Kidney (tissue), 22 donors: ENCODE measurements at places on chromosomes 12 and 14.

DNA sequence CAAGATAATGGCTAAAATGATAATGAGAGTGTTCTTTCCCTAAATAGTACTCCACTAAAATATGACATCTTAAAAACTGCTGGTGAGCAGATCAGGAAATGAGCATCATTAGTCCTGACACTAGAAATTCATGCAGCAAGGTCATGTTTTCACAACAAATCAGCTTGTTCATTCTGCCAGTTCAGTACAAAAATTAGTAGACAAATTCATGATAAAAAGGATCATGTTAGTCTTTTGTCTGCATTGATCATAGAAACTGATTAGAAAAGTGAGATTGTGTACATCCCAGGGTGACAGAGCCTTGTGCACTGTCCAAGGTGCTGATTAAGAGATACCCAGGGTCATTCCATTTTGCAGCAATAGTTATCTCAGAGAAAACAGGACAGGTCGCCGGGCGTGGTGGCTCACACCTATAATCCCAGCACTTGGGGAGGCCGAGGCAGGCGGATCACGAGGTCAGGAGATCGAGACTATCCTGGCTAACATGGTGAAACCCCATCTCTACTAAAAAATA, 163.6 kb downstream of the RIMBP2 start:
- H3K27me3 ChIP-seq = no peaks in the 10 kb centered on the region
- H3K27ac ChIP-seq = no peak overlapping the region
- no peaks in the 10 kb centered on the region for H3K4me1 ChIP-seq
- DNase-seq = no peak
- H3K4me3 ChIP-seq = no peak overlapping the region
- no peaks in the 10 kb centered on the region for H3K36me3 ChIP-seq

DNA sequence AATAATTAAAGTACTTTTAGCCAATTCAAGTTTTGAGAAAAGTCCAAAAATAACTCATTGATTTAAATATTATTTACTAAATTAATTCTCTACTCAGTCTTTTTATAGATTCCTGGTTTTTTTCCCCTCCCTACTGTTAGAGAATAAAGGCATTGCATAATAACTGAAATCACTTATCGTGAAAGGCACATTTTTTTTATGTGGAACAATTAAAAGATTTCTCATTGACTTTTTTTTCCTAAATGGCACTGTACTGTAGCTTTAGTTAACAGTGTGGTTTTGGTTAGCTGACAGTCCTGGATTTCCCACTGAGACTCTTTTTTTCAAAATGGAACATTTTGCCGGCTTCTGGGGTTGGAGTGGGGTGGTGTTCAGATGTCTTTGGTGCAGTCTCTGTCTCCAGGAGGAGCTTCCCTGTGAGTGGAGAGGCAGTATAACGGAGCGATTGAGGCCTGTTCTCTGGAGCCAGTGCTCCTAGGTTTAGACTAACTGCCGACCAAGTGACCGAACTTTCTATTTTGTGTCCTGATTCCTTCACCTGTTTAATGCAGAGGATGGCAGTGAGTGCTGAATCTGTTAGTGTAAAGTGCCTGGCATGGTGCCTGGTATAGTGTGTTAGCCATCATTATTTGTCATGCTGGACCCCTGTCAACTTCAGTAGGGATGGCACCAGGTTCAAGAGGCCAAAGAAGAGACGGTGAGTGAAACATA, 117.7 kb downstream of the ADCK1 start:
- no peaks in the 10 kb centered on the region for H3K4me1 ChIP-seq
- no peaks in the 10 kb centered on the region for H3K36me3 ChIP-seq
- H3K27me3 ChIP-seq = no peaks in the 10 kb centered on the region
- DNase-seq = no peak
- H3K4me3 ChIP-seq = no peak overlapping the region

- no peak overlapping the region for H3K27ac ChIP-seq
- no peak for DNase-seq
- no peaks in the 10 kb centered on the region for H3K4me1 ChIP-seq
- H3K4me3 ChIP-seq = no peak overlapping the region
- H3K27me3 ChIP-seq = no peaks in the 10 kb centered on the region
- H3K36me3 ChIP-seq = no peaks in the 10 kb centered on the region
These were observed 193.8 kb downstream of the SYT1 start for GRCh38 chr12:79058342-79058741.

DNA sequence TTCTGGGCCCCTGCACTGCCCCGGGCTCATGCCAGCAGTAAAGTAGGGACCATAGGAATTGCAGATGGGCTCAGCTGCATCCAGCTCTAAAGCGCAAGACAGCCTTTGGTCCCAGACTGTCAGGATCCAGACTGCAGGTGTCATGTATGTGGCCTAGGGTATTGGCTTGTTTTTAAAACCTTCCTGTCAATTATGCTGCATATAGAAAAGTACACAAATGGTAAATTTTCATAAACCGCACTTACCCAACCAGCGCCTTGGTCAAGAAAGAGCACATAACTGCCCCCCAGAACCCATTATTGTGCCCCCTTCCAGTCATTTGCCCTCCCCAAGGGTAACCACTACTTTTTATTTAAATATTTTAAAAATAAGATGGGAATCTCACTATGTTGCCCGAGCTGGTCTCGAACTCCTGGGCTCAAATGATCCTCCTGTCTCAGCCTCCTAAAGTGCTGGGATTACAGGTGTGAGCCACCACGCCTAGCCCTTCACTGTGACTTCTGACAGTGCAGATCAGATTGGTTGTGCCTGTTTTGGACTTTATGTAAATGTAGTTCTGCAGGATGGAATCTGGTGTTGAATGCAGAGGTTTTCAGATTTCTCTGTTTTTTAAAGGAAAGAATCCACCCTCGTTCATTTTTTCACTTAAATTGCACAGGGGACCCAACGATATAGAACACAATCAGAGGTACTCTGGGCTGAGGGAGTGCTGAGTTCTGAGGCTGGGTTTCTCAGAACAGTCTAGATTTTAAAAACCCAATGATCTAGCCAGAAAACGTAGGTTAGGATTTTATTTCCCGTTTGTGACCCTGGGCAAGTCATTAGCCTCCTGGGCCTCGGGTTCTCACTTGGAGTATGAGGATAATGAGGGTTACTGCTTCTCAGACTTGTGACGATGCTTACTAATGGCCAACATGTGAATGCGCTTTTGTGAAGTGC, 6.7 kb downstream of the NR4A1 start:
- H3K4me3 ChIP-seq = no peak overlapping the region
- peaks cover 5% of the 10 kb centered on the region for H3K4me1 ChIP-seq
- no peaks in the 10 kb centered on the region for H3K27me3 ChIP-seq
- no peak overlapping the region for H3K27ac ChIP-seq
- peaks cover 49% of the 10 kb centered on the region for H3K36me3 ChIP-seq

- H3K27me3 ChIP-seq = no peaks in the 10 kb centered on the region
- H3K4me1 ChIP-seq = no peaks in the 10 kb centered on the region
- H3K4me3 ChIP-seq = peak overlapping the region; percentile 96
- H3K36me3 ChIP-seq = peaks cover 2% of the 10 kb centered on the region
These were observed 1.2 kb downstream of the PYROXD1 start for GRCh38 chr12:21438643-21439042.

DNA sequence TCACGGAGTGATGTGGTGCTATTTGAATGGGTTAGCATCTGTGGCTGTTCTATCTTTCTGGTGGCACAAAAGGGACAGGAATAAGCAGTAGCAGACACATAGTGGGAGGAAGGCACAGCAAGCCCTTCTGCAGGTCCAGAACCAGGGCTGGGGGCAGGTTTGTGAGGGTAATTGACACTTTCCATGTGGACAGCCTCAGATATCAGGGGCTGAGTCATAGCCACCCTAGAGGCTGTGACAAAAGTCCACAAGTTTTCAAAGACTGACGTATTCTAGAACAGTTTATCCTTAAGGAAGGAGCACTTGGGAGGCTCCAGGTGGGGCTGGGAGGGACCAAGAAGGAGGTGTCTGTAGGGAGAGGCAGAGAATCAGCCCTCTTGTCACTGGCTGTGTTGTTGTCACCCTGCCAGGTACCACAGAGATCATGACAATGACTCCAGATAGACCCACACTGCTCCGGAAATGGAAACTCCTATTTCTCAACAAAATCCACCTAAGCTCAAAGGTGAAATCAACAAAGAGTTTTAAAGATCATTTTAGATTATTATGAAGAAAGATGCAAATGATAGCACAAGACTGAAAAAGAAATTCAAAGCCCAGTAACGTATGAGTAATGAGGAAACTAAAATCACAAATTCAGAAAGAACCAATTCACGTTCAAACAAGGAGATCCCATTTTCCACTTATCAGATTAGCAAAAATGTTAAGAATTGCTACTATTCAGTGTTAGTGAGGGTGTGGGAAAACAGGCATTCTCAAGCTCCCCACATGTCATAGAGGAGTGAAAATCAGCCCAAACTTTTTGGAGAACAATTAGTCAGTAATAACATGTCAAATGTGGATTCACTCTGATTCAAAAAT, 48.3 kb downstream of the NFKBIA start:
- no peak overlapping the region for H3K27ac ChIP-seq
- H3K4me3 ChIP-seq = no peak overlapping the region
- peaks cover 6% of the 10 kb centered on the region for H3K4me1 ChIP-seq
- H3K27me3 ChIP-seq = no peaks in the 10 kb centered on the region
- no peaks in the 10 kb centered on the region for H3K36me3 ChIP-seq

DNA sequence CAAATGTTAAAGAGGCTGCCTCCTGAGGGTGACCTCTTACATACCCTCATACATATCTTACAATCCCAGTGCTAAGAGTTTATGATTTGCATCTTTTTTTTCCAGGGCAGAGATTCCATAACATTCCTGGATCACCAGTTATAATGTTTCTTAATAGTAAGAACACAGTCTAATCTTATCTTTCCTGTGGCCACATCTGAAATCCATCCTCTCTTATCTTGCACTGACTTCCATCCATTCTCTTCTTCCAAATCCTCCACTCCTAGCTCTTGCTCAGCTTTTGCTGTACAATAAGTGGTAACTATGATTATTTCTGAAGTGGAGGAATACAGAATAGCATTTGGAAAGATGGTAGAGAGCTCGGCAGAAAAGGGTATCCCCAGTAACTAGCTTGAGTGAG, 6.3 kb downstream of the CALCOCO1 start:
- H3K4me3 ChIP-seq = no peak overlapping the region
- no peak overlapping the region for H3K27ac ChIP-seq
- no peaks in the 10 kb centered on the region for H3K27me3 ChIP-seq

DNA sequence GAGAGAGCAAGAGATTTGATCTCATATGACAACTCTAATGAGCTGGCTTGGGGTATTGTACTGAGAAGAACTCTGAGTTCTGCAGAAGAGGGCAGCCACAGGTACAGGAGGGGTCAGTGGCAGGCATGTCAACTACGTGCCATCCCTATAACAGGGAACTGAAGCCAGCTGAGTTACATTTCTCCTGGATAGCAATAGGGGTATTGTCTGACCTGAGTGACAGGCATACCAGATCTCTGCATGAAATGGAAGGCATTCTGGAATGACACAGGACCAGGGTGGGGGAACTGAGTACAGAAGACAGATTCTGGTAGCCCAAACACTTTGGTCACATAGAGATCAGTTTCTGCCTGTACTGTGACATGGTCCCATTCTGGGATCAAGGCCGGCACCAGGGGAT, 35.8 kb downstream of the EFCAB11 start:
- no peaks in the 10 kb centered on the region for H3K27me3 ChIP-seq
- no peak overlapping the region for H3K4me3 ChIP-seq
- no peaks in the 10 kb centered on the region for H3K4me1 ChIP-seq
- no peaks in the 10 kb centered on the region for H3K36me3 ChIP-seq

DNA sequence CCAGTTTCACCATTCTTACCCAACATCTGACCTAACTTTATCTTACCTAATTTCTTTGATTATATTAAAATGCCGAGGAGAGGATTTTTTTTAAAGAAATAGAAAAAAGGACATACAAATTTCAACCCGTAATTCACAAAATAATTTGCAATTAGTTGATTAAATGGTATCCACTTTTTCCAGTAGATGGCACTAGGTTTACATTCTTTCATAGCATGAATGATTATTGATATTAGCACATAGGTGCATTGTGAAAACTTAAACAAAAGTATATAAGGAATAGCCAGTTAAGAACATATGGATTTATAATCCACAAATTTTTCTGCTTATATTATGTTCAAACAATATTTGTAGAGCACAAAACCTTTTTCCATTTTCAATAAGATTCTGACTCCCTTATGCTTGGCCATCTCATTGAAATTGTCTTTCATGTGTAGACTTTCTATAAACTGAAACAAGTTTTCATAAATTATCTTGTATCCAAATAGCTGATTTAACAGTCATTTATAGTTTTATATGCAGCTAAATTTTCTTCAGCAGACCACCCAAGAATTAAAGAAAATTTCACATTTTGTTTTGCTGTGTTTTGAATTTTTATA, 35.3 kb downstream of the MSRB3 start:
- H3K27me3 ChIP-seq = no peaks in the 10 kb centered on the region
- no peaks in the 10 kb centered on the region for H3K4me1 ChIP-seq
- no peak overlapping the region for H3K27ac ChIP-seq
- no peak for DNase-seq
- H3K36me3 ChIP-seq = no peaks in the 10 kb centered on the region

GRCh38 chr12:131994589-131994988, 44.8 kb downstream of the EP400 start:
- H3K27ac ChIP-seq = no peak overlapping the region
- H3K36me3 ChIP-seq = no peaks in the 10 kb centered on the region

DNA sequence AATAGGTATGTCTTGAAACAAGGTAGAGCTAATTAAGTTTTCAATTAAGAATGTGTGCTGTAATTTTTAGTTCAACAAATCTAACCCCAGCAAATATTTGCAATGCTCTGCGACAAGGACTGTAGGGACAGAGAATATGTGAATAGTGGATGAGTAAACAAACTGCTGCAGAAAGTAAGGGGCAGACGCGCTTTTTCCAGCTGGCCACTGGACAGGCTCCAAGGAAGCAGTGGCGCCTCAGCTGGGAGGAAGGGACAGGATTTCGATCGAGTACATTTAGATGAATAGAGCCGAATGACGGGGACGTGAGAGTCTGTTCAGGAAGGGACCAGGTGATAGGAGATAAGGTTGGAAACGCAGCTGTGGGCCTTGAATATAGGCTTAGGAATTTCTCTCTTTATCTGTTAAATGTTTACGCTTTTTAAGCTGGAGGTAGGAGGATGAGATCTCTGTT, 69.3 kb downstream of the ELK3 start:
- DNase-seq = no peak
- no peaks in the 10 kb centered on the region for H3K27me3 ChIP-seq
- H3K4me1 ChIP-seq = no peaks in the 10 kb centered on the region
- H3K4me3 ChIP-seq = no peak overlapping the region
- no peak overlapping the region for H3K27ac ChIP-seq

DNA sequence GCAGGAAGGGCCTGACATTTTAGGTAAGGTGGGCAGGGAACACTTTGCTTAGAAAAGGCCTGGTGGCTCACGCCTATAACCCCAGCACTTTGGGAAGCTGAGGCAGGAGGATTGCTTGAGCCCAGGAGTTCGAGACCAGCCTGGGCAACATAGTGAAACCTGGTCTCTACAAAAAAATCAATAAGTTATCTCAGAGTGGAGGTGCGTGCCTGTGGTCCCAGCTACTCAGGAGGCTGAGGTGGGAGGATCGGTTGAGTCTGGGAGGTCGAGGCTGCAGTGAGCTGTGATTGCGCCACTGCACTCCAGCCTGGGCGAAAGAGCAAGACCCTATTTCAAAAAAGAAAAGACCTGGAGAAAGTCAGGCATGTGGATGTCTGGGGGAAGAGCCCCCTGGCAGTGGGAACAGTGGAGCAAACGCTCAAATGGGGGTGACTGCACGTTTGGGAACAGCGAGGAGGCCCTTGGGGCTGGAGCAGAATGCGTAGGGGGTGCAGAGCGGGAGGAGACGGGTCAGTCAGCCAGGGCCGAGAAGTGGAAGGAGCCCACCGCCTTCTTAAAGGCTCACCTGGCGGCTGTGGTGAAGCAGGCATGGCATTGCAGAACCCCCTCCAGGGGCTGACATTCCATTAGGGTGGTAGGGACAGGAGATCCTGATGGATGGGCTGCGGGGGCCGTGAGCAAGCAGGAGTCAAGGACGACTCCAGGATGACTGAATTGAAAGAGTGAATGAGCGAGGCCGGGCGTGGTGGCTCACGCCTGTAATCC, 6.2 kb upstream of the KIF26A start:
- H3K27ac ChIP-seq = no peak overlapping the region
- H3K36me3 ChIP-seq = no peaks in the 10 kb centered on the region
- H3K4me1 ChIP-seq = peaks cover 3% of the 10 kb centered on the region
- no peak overlapping the region for H3K4me3 ChIP-seq
